ENCODE measurements at places on chromosomes 7 and 10.

- DNase-seq, result no peak
Measured at GRCh38 chr10:125233726-125234125, 73.4 kb upstream of the CTBP2 start.

DNA sequence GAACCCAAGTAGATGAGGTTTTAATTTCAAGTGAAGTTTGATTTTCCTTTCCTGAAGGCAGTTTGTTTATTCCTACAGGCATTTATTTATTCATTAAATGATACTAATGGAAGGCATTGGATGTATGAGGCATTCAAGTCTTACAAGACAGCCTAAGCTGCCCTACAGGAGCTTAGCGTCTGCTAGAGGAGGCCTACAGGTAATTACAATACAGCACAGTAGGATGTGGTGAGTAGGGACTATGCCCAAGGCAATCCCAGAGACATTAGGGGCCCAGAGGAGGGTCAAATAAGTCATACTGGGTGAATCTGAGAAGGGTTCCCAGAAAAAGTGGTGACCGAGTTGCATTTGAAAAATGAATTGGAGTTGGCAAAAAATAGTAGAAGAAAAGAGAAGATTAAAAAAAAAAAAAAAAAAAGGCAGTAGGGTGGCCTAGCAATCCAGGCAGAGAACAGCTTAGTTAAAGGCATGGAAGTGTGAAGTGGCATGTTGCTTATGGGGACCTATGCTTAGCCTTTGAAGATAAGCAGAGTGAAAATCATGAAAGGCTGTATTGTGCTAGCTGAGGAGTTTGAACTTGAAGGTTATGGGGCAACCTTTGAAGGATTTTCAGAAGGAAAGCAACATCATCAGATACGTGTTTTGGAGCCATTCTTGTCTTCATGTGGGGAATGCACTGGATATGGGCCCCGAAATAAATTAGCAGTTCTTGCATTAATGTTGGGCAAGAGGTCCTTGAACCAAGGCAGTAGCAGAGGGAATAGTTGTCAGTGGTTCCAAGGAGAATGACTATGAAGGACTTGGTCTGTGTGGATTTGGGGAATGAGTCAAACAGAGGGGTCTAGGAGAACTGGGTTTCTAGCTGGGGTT lies 65.5 kb downstream of the SNX10 start:
- DNase-seq, result no peak

DNA sequence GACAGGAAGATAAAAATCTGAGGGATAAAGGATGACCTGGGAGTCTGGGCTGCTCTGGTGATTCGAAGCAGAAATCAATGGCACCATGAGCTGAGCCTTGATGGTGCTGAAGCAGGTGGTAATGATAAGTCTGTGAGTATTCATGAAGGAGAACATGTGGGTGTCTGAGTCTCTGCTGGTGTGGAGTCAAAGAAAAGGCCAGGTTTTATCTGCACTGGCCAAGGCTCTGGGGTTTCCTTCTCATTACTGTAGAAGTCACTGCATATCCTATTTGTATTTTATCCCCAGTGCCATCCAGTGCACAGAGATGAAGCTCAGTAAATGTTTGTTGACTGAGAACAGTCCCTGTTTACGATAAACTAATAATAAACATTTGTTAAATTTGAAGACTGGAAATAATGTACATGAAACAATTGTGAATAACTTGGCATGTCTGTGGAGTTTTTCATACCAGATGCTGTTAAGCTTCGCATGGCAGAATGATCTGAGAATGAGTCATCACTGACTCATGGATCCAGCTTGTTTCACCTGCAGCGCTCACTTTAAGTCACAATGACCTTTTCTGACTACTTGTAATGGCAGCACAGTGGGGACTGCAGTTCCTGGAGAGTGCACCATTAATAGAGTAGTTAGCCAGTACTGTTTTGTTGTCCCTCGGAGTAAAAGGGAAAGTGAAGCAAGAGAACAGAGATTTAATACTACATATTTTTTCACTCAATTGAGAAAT lies 538.5 kb downstream of the HTR7 start:
- no peak for DNase-seq

GRCh38 chr7:3141326-3141725 lies 97.7 kb upstream of the CARD11 start:
- no peak for DNase-seq

- DNase-seq, result no peak
Measured at GRCh38 chr7:28163949-28164348, 16.6 kb downstream of the JAZF1 start.

- no peak for DNase-seq
Measured at GRCh38 chr10:55277549-55277948, 476.5 kb upstream of the PCDH15 start.

- no peak for DNase-seq
Measured at GRCh38 chr10:104509981-104510380, 131.1 kb upstream of the SORCS3 start.

DNA sequence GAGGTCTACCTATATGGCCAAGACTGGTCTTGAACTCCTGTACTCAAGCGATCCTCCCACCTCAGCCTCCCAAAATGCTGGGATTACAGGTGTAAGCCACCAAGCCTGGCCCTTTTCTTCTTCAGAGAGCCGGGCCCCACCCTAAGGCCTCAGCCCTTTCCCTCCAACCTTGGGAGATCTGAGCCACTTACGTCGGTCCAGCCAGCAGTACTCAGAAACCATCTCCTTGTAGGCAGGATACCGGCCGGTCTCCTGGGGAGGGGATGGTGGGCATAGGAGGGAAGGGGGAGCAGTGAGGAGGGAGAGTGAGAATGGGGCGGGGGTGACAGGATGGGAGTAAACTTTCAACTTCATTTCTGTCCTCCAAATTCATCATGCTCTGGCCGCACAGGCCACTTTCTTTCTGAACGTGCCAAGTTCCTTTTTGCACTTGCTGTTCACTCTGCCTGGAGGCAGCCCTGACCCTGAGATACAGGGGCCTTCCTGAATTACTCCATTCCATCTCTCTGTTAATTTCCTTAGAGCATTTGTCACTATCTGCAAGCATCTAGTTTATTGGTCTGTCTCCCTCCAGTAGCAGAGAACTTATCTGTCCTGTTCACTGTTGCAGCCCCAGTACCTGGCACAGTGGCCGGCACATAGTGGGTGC lies 10.4 kb downstream of the PDZD7 start:
- DNase-seq, result no peak

Measured in DMS 273 treated with DMSO at 0.1 percent for 48 hours (cell line).